Osteoblast (primary cell): ENCODE measurements at places on chromosomes 2 and 18. TPM values are rescaled to one million over a fixed set of nuclear protein-coding genes. Genes with fewer than 3 reads are reported as not detected.

VAMP8 gene
- total RNA-seq: 2.1 and 2.5 TPM in 2 replicates

- DNase-seq: no peak
- H3K27ac ChIP-seq: no peak overlapping the region
- peaks cover 94% of the 10 kb centered on the region for H3K36me3 ChIP-seq
Measured at GRCh38 chr18:35695384-35695783, 113.8 kb downstream of the GALNT1 start.

KIF3C gene
- total RNA-seq: 14.4 and 17.0 TPM in 2 replicates

NR4A2 gene
- total RNA-seq: 0.72 and 0.88 TPM in 2 replicates

DNA sequence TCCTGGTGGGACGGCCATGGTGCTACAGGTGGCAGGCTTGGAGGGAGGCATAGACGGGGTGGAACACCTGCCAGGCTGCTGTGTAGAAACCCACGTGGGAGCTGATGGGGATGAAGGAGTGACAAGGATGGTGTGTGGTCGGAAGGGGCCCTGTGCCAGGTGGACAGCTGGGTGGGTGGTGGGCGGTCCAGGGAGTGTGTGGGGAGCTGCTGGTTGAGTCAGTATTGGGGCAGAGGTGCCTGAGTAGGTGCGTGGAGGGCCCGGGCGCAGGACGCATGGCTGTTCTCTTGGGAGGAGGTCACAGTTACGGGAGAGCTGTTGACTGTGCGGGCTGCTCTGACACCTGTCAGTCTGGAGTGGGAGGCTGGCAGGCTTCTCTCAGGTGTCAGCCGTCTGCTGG is 12.6 kb upstream of the D2HGDH start:
- no peaks in the 10 kb centered on the region for H3K27me3 ChIP-seq
- H3K36me3 ChIP-seq: peaks cover 41% of the 10 kb centered on the region
- peak; percentile 56 for DNase-seq

MC2R gene
- not detected in 2 replicates for total RNA-seq

DNA sequence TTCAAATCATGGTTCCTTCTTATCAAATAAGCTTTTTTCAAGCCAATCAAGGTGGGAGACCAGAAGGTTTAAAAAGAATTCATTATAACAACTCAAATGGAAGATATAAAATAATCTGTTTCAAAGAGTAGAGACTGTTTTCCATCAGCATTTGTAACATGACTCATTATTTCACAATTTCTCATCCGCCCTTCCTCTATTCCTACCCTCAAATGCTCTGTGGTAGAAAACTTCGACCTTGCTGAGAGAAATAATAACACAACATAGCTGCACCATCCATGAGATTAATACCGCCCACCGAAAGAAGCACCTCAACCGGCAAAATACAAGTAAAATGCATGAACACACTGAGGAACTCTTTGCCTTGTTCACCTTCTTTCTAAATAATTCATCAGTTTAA is 2039.2 kb upstream of the CELF4 start:
- no peak overlapping the region for H3K4me3 ChIP-seq
- H3K27ac ChIP-seq: no peak overlapping the region
- H3K4me1 ChIP-seq: no peaks in the 10 kb centered on the region
- DNase-seq: no peak

- no peak overlapping the region for H3K4me3 ChIP-seq
- no peaks in the 10 kb centered on the region for H3K27me3 ChIP-seq
- DNase-seq: no peak
- H3K27ac ChIP-seq: no peak overlapping the region
Measured at GRCh38 chr2:175627405-175627804, 374.7 kb downstream of the LNPK start.

GRCh38 chr18:10065296-10065695 is 151.5 kb downstream of the VAPA start:
- no peak overlapping the region for H3K4me3 ChIP-seq
- no peak for DNase-seq
- no peaks in the 10 kb centered on the region for H3K36me3 ChIP-seq
- H3K27me3 ChIP-seq: no peaks in the 10 kb centered on the region

GRCh38 chr2:113863144-113863543 is 26.7 kb upstream of the ACTR3 start:
- H3K27ac ChIP-seq: no peak overlapping the region
- no peaks in the 10 kb centered on the region for H3K27me3 ChIP-seq
- H3K4me1 ChIP-seq: peaks cover 17% of the 10 kb centered on the region
- H3K36me3 ChIP-seq: no peaks in the 10 kb centered on the region

GRCh38 chr18:58977223-58977622 is 112.5 kb downstream of the ZNF532 start:
- H3K4me1 ChIP-seq: no peaks in the 10 kb centered on the region
- peaks cover 27% of the 10 kb centered on the region for H3K36me3 ChIP-seq
- no peak for DNase-seq
- H3K27ac ChIP-seq: no peak overlapping the region
- H3K4me3 ChIP-seq: no peak overlapping the region

DNA sequence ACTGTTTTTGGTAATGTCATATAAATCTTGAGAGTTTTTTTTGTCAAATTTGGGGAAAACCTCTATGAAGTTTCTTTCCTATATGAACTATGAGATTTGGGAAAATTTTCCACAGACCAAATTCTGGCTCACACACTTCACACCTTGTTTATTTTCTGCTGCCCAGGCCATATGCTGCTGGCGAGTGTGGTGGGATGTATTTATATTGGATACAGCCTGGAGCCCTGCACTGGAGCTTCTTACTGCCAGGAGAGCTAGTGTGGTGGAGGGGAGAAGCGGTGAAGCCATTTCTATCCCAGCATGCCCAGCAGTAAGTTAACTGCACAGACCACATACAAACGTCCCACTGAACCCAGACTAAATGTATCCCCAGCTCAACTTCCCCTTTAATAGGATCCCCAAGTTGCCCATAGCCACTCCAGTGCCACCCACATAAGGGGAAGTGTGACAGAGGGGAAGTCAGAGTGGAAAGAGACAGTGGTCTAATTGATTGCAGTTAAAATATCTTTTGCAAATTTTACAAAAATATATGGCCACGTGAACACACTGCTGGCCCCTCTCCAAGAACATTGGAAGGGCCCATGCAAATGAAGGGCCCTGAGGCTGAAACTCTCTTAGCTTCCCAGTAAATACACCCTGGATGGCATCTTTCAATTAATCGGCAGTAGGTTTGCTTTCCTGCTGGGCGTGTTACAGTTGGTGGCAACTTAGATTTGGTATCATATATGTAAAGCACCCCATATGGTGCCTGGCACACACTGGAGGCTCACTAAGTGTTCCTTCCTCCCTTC is 146.6 kb upstream of the ITGA6 start:
- H3K27me3 ChIP-seq: no peaks in the 10 kb centered on the region
- no peaks in the 10 kb centered on the region for H3K36me3 ChIP-seq
- peaks cover 38% of the 10 kb centered on the region for H3K4me1 ChIP-seq
- no peak for DNase-seq
- no peak overlapping the region for H3K4me3 ChIP-seq

DNA sequence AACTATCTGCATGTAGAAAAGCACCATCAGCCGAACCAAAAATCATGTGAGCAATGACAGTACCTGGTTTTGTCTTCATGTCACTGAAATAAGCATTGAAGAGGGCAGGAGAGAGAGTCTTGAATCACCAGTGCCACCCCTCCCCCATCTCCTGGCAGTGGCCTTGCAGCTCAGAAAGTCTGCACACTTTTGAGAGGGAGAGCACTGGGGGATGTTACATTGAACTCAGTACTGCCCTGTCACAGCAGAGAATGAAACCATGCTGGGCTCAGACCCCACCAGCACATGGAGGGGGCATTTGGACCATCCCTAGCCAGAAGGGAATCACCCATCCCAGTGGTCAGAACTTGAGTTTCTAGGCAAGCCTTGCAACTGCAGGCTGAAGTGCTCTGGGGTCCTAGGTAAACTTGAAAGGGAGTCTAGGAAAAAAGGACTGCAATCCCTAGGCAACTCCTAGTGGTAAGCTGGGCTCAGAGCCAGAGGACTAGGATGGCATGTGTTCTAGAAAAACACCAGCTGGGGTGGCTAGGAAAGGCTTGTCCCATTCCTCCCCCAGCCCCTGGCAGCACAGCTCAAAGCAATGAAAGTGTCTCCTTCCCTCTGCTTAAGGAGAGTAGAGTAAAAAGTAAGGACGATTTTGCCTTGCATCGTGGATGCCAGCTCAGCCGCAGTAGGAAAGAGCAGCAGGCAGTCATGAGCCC is 259.9 kb upstream of the MYT1L start:
- H3K36me3 ChIP-seq: no peaks in the 10 kb centered on the region
- no peak for DNase-seq
- H3K27me3 ChIP-seq: no peaks in the 10 kb centered on the region

DNA sequence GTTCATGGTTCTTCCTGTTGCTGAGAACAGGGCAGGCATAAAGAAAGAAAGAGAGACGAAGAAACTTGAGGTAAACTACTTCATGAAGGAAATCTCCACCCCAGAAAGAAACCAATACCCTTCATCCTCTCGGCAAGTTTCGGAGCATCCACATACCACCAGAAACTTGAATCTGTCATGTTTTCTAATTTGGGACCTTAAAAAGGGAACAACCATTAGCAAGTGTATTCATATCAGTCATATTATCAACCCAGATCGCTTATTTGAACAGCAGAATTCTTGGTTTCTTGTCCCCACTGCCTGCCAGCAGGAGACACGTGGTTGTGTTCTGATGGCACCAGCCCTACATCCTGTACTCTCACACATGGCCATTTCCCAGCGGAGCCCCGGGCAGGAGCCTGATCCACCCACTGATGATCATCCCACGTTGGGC is 53.2 kb upstream of the FZD7 start:
- no peak overlapping the region for H3K4me3 ChIP-seq
- H3K27me3 ChIP-seq: no peaks in the 10 kb centered on the region
- no peaks in the 10 kb centered on the region for H3K36me3 ChIP-seq
- peaks cover 5% of the 10 kb centered on the region for H3K4me1 ChIP-seq
- H3K27ac ChIP-seq: no peak overlapping the region
- no peak for DNase-seq

DNA sequence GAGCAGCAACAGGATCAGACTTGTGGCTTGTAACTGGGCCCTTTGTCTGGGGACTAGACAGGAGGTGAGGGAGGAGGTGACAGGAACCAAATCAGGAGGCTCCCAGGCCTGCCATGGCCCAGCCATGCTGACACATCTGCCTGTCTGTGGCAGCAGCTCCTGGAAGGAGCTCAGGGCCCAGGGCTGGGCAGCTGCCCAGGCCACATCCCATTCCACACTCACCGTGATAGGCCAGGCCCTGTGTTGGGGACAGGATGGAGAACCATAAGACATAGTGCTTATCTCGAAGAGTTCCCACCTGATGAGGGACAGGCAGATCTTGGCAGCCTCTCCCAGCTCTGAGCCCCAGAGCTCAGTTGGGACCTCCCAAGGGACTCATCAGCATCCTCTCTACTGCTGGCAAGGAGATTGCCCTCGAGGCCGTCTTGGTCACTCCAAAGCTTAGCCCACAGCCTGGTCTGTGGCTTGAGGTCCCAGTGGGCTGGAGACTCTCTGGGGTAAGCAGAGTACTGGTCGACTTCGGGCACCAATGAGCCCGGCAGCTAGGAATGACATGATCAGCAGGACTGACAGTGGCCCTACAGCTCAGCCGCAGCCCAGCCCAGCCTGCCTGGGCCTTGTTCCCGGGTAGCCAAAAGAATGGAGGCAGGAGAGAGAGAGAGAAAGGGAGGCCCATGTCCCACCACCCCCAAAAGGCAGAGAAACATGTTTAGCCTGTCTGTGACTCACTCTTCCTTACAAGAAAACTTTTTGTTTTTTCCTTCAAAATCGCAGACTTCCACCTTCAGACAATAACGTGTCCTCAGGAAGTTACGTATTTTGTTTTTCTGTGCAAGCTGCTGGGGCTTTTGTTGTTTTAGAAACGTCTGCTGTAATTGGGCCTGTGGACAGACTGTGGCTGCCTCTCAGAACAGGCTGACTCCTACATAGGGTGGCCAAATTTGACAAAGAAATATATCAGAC is 82.1 kb downstream of the HS1BP3 start:
- peaks cover 25% of the 10 kb centered on the region for H3K4me1 ChIP-seq
- no peak overlapping the region for H3K4me3 ChIP-seq
- peak; percentile 89 for DNase-seq
- peak overlapping the region; percentile 82 for H3K27ac ChIP-seq
- no peaks in the 10 kb centered on the region for H3K27me3 ChIP-seq

DNA sequence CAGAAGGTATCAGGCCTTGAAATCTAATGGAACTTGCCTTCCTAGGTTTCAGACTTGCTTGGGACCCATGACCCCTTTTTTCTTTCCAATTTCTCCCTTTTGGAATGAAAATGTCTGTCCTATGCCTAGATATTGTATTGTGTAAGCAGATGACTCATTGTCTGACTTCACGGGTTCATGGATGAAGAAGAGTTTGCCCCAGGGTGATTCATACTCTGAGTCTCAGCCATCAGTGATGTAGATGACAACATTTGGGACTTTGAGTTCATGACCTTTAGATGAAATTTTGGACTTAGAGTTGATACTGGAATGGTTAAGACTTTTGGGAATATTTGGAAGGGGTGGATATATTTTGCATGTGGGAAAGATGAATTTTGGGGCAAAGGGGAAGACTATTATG is 11.2 kb upstream of the SCYGR5 start:
- peak overlapping the region; percentile 73 for H3K27ac ChIP-seq
- no peaks in the 10 kb centered on the region for H3K27me3 ChIP-seq
- H3K4me1 ChIP-seq: peaks cover 41% of the 10 kb centered on the region
- no peak overlapping the region for H3K4me3 ChIP-seq
- no peaks in the 10 kb centered on the region for H3K36me3 ChIP-seq
- peak; percentile 95 for DNase-seq

GRCh38 chr2:9832586-9832985 is 10.7 kb upstream of the TAF1B start:
- H3K4me1 ChIP-seq: peaks cover 12% of the 10 kb centered on the region
- no peaks in the 10 kb centered on the region for H3K27me3 ChIP-seq
- no peak for DNase-seq
- H3K27ac ChIP-seq: no peak overlapping the region
- no peak overlapping the region for H3K4me3 ChIP-seq
- no peaks in the 10 kb centered on the region for H3K36me3 ChIP-seq

GPR55 gene
- total RNA-seq: not detected in 2 replicates

REG3A gene
- not detected in 2 replicates for total RNA-seq

- no peak for DNase-seq
- no peaks in the 10 kb centered on the region for H3K27me3 ChIP-seq
- H3K4me1 ChIP-seq: peaks cover 8% of the 10 kb centered on the region
- no peak overlapping the region for H3K4me3 ChIP-seq
Measured at GRCh38 chr18:56804395-56804794, 153.2 kb downstream of the WDR7 start.

- H3K4me1 ChIP-seq: no peaks in the 10 kb centered on the region
- H3K4me3 ChIP-seq: no peak overlapping the region
- H3K27me3 ChIP-seq: no peaks in the 10 kb centered on the region
- no peak for DNase-seq
- H3K36me3 ChIP-seq: no peaks in the 10 kb centered on the region
Measured at GRCh38 chr2:143152637-143153036, 23.4 kb downstream of the ARHGAP15 start.

DNA sequence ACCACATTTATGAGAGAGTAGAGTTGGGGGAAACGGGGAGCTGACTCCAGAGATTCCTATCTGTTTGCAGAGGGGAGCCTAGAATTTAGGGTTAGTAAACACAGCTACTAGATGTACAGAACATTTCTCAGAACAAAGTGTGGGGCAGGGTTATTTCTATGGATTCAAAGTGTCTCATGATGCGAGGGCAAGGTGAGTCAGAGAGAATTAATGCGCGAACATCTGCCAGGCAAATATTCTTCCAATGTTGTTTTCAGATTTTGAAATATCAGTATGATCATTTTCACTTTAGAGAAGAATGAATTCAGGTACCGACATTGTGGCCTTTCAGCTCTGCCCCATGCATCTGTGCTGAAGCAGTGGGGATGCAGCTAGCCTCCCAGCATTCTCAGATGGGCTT is 2.0 kb upstream of the DSEL start:
- no peaks in the 10 kb centered on the region for H3K27me3 ChIP-seq
- peaks cover 41% of the 10 kb centered on the region for H3K4me1 ChIP-seq
- H3K4me3 ChIP-seq: no peak overlapping the region
- peaks cover 14% of the 10 kb centered on the region for H3K36me3 ChIP-seq

BOLL gene
- not detected in 2 replicates for total RNA-seq

- peak overlapping the region; percentile 97 for H3K27ac ChIP-seq
- peaks cover 45% of the 10 kb centered on the region for H3K4me1 ChIP-seq
- DNase-seq: peak; percentile 58
- H3K4me3 ChIP-seq: no peak overlapping the region
Measured at GRCh38 chr2:1652034-1652790, 92.1 kb downstream of the PXDN start.
